ENCODE measurements at places on chromosomes 16 and 17.

- no peak for DNase-seq
Measured at GRCh38 chr16:66662445-66663194, 33.9 kb downstream of the CMTM4 start.

DNA sequence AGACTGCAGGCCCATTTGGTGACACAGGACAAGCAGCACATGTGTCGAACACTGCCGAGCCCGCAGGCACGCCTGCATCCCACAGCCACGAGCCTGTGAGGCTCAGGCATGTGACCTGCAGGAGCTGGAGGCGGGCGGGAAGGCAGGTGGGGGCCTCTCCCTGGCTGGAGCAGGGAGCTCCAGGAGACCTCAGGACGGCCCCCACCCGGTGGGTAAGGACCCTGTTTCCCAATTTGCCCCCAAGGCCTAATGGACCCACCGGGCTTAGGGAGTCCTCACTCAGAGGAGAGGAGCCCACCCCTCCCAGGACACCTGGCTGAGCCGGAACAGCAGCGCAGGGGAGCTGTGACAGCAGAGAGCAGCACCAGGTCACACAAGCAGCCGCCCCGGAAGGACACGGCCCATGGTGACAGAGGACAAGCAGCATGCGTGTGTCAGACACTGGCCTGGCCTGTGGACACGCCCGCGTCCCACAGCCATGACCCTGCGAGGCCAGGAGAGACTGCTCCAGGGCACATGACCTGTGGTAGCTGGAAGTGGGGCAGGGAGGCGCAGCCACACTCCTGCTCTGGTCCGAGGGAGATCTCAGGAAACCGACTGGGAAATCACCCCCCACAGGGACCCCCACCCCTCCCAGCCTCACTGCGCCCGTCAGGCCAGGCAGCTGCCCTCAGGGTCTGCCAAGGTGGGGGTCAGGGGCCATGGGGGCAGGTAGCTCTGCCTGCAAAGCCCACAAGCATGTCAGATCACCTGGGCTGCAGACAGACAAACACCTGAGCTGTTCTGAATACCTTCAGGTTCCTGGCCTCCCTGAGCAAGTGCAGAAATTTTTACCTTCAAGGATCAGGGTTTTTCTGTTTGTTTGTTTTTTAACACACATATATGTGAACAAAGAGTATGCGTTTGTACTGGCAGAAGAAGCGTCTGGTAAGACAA, 2.4 kb downstream of the SPSB3 start:
- DNase-seq, result no peak

- no peak for DNase-seq
Measured at GRCh38 chr17:13266606-13267005, 248.8 kb upstream of the ELAC2 start.

GRCh38 chr17:13350466-13350865, 251.3 kb downstream of the HS3ST3A1 start:
- DNase-seq, result no peak

DNA sequence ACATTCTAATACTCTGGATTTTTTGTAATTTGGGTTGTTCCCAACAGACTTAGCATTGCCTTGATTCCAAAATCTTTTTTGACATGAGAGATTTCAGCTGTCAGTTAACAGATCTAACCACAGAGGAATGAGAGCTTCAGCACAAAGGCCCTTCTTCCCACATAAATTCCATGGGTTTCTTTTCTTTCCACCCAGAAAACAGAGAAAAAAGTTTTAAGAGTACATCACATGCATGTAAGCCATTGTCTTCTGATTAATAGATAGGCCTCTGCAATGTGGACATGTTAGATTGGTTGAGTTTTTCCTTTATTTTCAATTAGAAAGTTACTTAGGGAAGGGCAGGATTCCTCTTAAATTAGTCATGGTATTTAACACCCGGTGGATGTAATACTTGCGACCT, 939 bp downstream of the MYH8 start:
- DNase-seq, result no peak

DNA sequence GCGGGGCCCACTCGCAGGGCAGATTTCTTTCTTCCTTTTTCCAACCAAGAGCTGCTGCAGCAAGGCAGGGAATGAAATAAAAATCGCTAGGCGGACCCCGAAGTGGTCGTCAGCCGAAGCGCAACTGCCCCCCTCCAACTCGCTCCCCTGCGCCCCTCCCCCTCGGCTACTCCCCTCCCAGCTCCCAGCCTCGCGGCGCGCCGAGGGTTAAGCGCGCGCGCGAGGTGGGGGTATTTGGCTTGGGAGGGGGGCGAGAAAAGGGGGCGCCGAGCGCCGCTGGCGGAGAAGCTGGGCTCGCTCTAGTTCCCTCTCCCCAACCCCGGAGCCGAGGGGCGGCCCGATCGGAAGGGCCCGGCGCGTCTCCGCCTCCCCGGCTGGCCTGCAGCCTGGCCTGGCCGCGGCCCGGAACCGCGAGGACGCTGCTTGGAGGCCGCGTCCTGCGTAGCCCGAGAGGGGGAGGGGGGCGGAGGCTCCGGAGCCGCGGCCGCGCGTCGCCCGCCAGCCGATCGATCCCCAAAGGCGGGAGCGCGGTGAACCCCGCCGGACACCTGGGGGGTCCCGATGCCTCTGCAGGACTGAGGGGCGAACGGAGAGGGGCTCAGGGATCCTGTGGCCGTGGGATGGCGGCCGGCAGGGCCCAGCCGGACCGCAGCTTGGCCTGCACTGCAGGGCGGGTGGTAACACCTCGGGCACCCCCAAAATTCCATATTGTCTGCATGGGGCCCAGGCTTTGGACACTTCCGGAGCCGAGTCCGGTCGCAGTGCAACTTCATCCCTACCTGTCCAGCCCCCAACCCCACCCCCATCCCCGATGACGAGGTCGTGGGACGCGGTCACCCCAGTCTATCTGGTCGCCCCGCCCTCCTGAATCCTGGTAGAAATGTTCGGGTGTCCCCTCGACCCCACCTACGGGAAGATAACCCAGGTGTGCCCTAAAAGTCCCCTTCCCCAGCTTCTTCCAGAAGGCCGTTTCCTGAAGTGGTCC, 4.9 kb upstream of the CBX4 start:
- DNase-seq, result no peak

DNA sequence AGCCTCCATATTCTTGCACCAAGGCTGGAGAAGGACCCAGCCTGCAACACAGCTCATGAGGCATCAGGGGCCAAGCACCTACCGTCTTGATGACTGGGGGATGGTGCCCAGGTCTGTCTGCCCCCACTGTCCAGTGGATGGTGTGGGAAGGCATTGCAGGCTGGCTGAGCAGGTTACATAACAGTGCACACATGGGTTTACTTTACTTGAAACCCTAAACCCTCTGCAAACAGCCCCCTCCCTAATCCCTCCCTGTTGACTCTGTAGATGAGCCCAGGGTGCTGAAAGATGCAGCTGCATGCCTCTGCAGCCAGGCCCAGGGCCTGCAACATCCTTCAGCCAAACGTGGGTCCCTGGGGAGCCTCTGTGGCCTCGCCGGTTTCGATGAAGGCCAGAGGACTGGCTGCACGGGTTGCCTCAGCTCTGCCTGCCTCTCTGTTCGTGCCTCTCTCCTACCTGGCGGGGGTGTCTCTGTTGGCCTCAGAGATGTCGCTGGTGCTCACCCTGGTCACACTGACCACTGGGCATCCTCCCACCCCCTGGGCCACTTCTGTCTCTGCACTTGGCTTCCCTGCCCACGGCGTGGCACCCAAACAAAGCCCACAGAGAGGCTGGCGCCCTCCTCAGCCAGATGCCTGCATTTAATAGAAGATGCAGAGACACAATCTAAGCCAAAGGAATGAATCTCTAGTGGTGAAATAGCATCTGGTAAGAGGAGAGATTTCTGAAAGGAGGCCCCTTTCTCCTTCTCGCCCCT, 95.1 kb downstream of the METRNL start:
- DNase-seq, result no peak

GRCh38 chr16:87895641-87896141, 26.4 kb upstream of the SLC7A5 start:
- DNase-seq, result peak; percentile 79

DNA sequence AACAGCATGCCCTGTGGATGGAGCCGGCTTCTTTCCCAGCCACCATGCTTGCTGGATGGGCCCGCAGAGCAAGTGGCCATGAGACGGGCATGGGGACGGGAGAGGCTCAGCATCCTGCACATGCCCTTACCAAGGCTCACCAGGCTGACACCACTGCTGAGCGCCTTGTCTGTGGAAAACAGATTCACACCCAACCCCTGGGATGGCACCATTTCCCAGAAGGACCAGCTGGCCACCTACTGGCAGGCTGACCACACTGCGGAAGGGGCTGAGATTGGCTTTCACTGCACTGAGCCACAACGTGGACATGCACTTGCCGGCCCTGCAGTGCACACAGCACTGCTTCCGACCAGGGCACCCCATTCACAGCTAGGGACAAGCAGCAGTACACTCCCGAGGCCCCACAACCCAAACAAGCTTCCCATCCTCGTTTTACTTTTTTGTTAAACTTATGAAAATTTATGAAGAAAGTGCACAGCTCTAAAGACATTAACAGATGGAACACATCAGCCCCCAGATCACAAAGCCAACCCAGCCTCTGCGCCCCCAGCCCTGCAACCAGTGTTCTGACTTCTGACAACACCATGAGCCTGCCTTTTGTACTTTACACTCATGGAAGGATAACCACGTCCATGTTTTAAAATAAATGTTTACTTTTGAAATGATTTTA, 13.9 kb upstream of the KRTAP17-1 start:
- DNase-seq, result no peak

DNA sequence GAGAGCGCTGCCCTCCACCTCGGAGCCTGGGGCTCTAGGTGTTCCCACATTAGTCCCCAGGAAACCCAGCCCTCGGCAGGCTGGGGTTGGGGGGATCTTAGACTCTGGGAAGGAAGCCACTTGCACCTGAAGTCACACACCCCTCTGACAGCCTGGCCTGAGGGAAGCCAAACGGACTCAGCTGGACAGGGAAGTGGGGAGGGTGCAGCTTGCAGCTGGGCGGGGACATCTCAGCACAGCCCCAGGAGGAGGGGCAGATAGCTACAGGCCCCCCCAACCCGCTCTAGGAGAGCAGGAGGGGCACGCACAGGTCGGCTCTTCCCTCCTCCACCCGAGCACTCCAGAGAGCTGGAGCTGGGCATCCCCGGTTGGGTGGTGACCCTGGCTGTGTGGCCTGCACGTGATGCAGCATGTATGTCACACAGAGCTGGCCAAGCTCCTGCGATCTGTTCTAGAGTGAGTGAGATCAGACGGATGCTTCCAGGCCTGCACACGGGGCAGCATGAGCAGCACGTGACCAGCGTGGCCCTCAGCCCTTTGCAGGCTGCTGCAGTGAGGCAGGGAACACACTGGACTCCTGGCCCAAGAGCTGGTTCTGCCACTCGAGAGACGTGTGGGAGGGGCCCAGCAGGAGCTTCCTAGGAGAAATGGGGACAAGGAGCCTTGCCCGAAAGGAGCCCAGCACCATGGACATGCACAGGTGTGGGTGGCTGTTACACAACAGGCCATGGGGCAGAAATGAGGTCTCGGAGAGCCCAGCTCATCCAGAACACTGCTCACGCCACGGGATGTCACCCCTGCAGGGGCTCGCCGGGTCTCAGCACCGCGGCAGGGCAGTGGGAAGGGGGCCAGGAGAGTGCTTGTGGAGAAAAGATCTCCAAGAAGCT, 15.4 kb downstream of the KIFC3 start:
- no peak for DNase-seq

DNA sequence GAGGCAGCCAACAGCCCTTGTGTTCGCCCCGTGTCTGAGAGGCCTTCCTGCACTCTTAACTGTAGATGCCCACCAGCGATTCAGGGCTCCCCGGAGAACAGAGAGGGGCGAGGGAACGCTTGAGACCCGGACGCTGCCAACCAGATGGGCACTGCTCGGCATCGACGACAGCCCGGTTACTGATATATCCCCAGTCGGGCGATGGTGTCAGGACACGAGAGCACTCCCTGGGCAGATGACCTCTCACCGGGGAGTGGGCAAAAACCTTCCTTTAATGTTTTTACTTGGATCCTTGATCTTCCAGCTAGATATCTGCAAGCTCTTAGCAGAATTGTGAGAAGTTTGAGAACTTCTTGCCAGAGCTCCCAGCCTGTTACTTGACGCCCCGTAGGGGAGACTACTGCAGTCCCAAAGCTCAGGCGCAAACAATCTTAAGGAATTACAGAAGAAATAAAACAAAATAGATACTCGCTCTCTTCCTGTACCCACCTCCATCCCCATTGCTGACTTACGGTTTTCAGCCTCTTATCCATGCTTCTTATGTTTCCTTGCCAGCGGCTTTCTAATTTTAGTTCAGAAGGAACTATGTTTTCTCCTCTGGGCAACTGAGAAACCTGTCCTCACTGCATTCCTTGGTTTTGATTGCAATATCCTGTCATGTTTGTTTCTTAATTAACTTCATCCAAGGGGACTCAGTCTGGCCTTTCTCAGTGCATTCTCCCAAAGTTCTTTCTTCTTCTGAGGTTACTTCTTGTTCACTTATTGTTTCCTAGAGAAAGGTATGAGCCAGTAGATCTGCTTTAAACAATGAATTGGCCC, 845 bp downstream of the SP2 start:
- DNase-seq, result no peak

DNA sequence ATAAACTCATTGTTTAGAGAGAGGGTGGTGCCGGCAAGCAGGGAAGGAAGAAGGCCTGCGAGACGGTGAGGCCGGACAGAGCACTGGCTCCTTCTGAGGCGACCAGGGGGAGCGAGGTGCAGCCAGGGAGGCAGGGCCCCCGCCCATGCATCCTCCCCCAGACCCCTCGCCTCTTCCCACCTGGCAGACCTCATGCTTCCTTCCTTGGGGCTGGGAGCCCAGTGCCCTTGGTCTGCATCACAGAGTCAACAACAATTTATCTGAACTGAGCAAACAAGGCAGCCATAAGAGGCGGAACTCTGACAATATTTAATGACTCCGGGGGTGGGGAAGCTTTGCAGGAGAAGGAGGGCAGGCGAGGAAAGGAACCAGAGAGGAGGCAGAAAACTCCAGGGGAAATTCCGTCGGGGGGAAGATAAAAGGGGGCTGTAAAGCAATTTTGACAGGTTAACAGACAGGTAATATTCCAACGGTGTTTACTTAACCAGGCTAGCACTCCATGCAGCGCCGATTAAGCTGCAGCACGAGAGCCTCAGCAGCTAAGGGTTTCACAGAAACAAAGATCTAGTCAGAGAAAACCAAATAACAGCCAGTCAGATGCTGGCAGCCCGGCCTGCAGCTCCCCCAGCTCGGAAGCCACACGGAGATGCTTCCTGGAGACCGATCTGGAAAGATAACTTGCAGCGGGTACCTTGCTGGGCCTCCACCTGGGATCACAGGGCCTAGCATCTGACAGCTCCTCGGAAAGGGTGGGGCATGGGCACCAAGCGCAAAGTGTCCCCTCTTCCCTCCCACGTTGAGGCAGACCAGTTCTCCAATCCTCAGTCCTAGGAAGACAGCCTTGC, 398.2 kb downstream of the SOX9 start:
- DNase-seq, result no peak

DNA sequence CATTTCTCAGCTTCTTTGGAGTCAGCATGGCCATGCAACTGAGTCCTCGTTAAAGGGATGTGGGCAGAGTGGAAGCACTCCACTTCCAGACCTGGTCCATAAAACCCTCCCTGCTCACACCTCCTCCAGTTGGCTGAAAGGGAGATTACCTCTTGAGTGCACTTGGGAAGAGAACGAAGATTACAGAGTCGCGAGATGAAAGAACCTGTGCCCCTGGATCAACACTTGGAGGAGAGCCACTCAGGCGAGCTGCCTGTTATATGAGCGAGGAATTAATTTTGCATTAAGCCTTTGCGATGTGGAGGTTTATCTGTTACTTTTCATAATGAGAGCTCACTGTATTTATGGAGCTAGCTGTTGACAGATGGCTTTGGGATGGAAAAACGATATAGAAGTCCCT, 147.9 kb downstream of the MAF start:
- DNase-seq, result no peak
